Psoas muscle (tissue), 8 donors: ENCODE measurements at places on chromosomes 7 and 10. TPM values are rescaled to one million over a fixed set of nuclear protein-coding genes. Genes with fewer than 3 reads are reported as not detected.

The GPR85 gene
- polyA plus RNA-seq, result 0.19 TPM

The GRB10 gene
- polyA plus RNA-seq, result 35.1 TPM

The HGF gene
- polyA plus RNA-seq, result 0.38 TPM

The TCF7L2 gene
- polyA plus RNA-seq, result 2.5 TPM

The HTR7 gene
- 0.24 TPM for polyA plus RNA-seq

The HSPA12A gene
- polyA plus RNA-seq, result 2.6 TPM

The HOXA13 gene
- 0.01 TPM for polyA plus RNA-seq

The JAKMIP3 gene
- polyA plus RNA-seq, result 0.12 TPM

The ASZ1 gene
- polyA plus RNA-seq, result not detected
